ENCODE measurements at places on chromosomes 4 and X.

- no peak for DNase-seq
Observed at GRCh38 chrX:34638116-34638515, 19.0 kb downstream of the TMEM47 start.

DNA sequence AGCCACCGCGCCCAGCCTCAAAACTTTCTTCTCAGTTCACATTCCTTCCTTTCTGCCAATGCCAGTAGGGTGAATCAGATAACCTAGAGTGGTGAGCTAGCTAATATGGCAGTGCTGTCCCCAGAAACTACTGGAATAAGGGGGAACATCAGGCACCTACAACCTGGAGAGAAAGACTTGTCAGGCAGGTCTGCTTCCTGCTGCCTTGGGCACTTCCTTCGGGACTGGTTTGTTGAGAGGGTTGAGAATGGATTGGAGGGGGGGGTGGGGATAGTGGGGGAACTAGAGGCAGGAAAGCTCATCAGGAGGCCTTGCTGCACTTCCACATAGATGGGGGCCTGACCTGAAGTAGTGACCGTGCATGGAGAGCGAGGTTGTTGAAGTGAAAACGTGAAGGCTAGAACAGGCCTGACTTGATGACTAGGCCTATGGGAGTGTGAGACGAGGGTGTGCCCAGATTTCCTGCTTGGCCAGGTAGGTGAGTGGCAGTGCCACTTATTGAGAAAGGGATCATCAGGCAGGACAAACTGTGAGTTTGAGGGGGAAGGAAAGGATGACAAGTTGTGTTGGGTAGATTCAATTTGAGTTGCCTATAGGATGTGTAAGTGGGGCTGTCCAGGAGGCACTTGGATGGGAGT, 33.4 kb downstream of the SLC25A5 start:
- DNase-seq = no peak

DNA sequence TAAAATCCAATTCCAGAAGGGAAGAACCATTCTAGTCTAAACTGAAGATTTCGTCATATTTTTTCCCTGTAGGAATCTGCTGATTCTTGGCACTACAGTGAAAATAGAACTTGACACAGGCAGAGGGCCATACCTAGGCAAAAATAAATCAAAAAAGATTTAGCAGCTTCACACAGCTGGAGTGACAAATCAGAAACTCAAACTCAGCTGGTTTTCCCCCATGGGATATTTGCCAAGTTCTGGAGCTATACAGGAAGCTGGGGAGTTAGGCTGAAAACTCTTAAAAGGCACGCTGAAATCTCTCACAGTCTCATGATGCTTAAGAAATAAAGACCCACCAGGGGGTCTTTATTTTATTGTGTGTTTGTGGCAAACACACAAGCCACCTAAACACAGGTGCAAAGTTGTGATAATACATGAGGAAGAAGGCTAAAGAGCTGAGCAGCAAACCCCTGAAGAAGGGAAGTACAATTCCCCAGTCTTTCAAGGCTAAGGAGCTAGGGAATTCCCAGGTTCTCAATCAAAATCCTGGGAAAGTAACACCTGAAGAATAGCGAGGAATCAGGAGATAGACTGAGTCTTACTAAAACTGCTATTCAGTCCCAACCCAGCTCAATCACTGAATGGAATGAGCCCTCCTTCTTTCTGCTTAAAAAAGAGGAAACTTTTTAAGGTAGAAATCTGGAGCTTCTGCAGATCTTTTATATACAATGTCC, 32.1 kb upstream of the BEND2 start:
- no peak for DNase-seq

DNA sequence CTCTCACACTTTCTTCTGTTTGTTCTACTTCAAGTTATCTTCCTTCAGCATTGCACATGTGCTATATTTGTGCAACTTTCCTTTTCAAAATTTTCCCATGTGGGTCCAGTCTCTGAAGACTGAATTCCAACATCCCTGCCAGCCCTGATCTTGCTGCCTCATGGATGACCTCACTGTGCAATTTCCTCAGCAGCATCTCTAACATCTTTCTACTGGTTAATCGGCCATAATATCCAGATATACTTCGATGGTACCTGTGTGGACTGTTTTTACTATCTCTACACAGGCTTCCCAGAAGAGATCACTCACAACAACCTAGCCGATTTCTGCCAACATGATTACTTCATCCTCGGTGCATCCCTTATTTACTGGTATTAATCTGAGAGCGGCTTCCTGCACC, 41.5 kb downstream of the GPM6A start:
- no peak for DNase-seq

DNA sequence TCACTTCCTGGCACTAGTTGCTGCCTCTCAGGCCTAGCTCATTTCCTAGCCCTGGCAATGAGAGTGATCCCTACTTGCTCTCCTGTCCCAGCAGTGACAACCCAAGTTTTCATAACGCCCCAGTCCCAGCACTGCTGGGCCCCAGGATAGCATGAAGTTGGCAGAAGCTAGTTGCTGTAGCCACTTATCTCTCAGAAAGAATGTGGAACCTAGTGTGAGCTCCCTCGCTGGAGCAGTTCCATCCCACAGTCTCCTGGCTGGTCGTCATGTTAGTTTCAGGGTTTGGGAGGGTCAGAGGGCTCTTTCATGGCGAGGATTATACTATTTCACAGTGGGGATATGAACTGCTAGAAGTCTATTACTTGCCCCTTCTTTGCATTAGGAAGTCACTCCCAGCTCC, 5.1 kb downstream of the PF4 start:
- DNase-seq = no peak

DNA sequence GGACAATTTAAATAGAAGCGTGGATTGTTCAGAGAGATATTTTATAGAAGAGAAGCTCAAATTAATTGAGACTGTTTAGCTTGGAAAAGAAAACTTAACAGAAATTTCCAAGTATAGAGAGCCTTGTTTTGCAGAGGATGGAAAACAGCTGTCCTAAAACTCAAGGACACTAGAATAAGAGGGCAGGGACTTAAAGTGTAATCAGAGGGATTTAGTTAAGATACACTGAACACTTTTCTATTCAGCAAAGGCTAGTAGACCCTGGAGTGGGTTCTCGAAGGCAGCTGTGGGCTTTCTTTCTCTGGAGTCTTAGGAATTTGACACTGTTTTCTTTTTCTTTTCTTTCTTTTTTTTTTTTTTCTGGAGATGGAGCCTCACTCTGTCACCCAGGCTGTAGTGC, 92.7 kb upstream of the ARX start:
- no peak for DNase-seq

GRCh38 chr4:125283707-125284279, 31.0 kb upstream of the FAT4 start:
- no peak for DNase-seq

GRCh38 chr4:7358100-7358735, 76.5 kb downstream of the PSAPL1 start:
- DNase-seq = no peak

- no peak for DNase-seq
Observed at GRCh38 chr4:41665636-41666207, 82.8 kb downstream of the PHOX2B start.

DNA sequence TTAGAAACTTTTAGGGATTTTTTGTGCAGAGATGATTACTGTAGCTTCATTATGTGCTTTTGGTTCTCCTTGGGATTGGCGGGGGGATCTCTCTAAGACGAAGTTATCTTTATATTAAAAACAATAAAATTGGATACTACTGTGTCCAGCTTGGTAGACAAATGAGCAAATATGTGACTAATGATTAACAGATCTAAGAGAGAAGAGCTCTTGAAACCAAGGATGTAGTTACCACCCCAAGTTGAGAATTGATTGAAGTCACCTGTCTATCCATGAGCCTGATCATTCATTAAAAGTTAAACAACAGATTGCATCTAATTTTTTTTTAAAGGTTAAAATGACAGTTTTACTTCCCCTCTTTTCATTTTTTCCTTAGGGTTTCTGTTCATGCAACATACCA, 8.7 kb downstream of the PAICS start:
- no peak for DNase-seq

- DNase-seq = no peak
Observed at GRCh38 chr4:47659342-47659741, 174.3 kb downstream of the ATP10D start.

GRCh38 chr4:132334081-132334480, 815.0 kb upstream of the PCDH10 start:
- no peak for DNase-seq

DNA sequence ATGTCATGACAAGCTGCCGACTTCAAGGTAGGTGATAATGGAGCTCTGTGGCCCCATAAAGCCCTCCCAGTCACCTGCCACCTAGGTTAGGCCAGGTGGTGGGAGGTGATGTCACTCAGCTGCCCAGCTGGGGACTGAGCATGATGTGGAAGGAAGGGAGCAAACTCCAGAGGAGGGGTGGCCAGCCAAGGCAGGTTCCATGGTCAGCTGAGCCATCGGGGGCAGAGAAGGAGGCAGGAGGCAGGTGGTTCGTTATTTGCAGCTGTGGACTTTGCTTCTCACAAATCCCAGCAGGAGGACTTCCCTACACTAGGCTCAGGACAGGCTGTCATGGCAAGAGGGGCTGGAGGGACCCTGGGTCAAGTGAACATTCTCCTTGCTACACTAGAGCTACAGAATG, 2.1 kb downstream of the CCDC120 start:
- no peak for DNase-seq

GRCh38 chrX:85955510-85955909, 91.8 kb downstream of the CHM start:
- no peak for DNase-seq

GRCh38 chr4:40506066-40506465, 123.6 kb downstream of the RBM47 start:
- DNase-seq = no peak

GRCh38 chr4:183263787-183264386, 56.2 kb downstream of the CLDN22 start:
- DNase-seq = no peak

GRCh38 chrX:130756233-130756632, 146.8 kb downstream of the ENOX2 start:
- DNase-seq = no peak

DNA sequence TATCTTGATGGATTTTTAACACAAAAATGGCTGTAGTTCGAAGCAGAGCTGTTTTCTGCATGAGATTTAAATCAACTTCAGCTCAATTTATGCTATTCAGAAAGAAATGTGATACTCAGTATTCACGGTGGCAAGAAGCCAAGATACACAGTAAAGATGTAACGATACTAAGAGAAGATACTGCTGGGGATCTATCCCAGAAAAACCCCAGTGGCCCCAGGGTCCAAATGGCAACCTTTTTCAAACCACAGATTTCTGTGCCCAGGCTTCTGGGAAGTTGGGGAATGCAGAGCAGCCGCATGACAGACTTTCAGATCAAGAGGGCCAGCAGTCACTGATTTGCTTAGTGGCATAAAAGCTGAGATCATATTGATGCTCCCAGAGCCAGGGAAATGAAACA, 353.9 kb downstream of the AFF2 start:
- DNase-seq = no peak

DNA sequence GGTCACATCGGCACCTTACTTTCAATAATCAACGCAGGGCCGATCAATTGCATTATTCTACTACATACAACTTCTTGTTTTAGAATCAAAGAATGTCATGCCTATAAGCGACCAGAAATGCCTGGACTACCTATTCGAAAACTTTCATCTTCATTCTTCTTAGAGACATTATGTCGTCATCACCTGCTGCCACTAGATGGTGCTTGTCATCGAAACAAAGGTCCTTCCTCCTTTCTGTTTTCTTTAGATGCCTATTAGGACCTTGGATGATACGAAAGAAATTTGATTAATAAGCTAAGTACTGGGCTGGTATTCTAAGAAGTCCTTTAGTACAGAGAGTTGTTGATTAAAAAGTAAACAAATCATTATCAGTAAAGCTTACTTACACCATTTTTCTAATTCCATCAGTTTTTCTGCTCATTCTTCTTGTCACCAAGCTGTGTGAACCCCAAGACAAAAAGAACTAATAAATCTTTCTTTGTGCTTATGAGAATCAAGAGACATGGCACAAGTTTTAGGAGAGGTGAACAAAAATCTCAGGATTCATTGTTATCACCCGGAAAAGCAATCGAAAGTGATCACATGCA, 154.5 kb upstream of the SLC4A4 start:
- DNase-seq = peak; percentile 41

DNA sequence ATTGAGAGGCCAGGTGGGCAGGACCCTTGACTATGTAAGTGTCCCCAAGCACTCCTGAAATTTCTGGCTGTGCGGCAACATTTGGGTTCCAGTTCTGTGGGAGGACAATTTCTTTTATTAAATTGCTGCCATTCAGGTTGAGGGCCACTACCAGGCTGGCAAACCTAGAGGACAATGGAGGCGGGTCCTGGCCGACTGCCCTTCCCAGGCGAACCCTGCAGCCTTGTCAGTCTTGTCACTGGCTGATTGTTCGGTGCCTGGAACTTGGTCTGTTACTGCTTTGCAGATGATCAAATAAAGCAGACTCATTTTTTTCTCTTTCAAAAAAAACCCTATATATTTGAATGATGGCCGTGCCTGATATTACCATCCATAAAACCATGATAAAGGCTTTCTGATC, 6.6 kb upstream of the TMEM128 start:
- no peak for DNase-seq

DNA sequence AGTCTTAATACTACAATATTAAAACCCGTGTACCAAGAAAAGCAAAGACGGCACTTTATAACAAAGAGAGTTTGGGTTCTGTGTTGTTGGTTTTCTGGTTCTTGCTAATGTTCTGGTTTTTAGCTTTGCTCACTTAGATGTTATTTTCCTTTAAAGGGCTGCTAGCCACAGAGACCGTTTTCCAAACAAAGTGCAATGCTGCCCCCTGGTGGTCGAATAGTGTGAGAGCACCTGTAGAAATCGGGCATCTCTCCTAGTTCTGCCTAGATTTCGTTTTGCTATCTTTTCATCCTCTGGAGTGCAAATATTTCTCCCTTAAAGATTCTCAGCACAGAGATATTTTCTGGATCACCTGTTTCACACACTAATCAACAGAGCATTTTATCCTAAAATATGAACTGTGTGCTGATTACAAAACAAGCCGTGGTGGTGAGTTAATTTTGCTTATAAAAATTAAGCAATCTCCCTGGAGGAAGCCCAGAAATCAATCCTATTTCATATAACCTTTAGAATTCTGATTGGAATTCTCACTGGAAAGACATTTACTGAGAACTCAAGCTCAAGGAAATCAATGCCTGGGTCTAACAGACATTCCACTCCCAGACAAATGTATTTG, 334.5 kb upstream of the NOCT start:
- peak; percentile 76 for DNase-seq

DNA sequence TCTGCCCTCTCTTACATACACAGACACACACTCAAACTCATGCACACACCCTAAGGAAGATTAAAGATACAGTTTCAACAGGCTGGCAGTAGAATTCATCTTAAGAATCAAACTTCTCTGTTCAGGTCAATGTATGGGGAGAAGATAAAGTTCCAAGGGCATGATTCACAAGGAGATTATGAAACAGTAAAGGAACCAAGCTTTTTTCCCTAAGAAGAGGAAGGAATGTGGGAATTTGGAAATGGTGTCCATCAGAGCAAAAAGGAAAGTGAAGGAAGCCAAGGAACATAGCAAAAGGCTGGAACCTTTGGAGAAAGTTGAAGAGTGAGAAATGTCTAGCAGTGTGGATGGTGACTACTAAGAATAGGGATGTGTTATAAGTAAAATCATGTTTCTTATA, 191.0 kb upstream of the NPY2R start:
- no peak for DNase-seq

- DNase-seq = no peak
Observed at GRCh38 chr4:1210971-1211370, 38.0 kb downstream of the CTBP1 start.

- DNase-seq = no peak
Observed at GRCh38 chr4:106368678-106369077, at the start of gene GIMD1. GIMD1 (minus strand) TSS chr4:106368778; CDS start chr4:106367435, 1,343 bp downstream.

GRCh38 chrX:45842207-45842925, 641.7 kb upstream of the DIPK2B start:
- no peak for DNase-seq

- DNase-seq = no peak
Observed at GRCh38 chrX:31178769-31179125, 106.9 kb upstream of the FTHL17 start.

Measured in CD4-positive, alpha-beta T cell treated with Interleukin-17A for 4 hours (primary cell).